Activated T-helper 1 cell treated with anti-CD3 and anti-CD28 coated beads, Interleukin-12 subunit alpha, Interleukin-12 subunit beta, Interleukin-2, Interleukin-4 antibody, amounts not matched to agents 30 ng/mL and 10 ng/mL and 1 ng/mL, durations not matched to agents 14 hours and 24 hours and 36 hours (primary cell): ENCODE measurements at places on chromosomes 1 and 21. TPM values are rescaled to one million over a fixed set of nuclear protein-coding genes. Genes with fewer than 3 reads are reported as not detected.

GRCh38 chr21:42051788-42052187, 19.3 kb upstream of the UMODL1 start:
- no peak for DNase-seq

- DNase-seq = no peak
These were observed 187.7 kb upstream of the EDN2 start for GRCh38 chr1:41672173-41672572.

GRCh38 chr1:54442185-54442584, 36.0 kb upstream of the SSBP3 start:
- DNase-seq = no peak

- no peak for DNase-seq
These were observed 754 bp upstream of the PDPN start for GRCh38 chr1:13582713-13583443.

DNA sequence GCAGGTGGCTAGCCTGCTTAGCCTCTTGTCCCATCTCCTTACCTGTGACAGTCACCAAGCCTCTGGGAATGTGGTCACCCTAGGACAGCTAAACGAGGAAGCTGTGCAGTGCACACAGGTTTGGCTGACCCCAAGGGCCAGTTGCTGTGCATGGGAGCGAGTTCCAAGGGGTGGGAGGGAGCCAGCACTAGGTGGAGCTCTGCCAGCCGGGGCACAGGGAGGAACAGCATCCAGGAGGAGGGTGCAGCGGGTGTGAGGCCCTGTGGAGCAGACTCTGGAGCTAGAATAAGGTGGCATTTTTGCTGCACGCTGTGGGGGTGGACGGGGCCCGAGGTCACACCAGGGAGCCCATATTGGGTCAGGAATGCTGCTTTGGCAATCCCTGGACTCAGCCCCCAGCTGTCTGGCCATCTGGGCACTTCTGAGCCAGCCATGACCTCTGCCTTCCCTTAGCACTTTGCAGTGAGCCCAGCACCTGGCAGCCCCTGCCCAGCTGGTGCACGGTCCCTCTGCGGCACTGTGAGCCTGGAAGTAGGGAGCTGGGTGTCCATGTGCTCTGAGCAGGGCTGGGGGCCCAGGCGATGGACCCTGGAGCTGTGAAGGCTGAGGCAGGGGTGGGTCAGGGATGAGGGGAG, 8.7 kb downstream of the PDXK start:
- DNase-seq = no peak

Gene RAB3B
- 0.05 TPM in 2 replicates for total RNA-seq

GRCh38 chr1:22118291-22118992, 24.5 kb downstream of the WNT4 start:
- DNase-seq = no peak

- no peak for DNase-seq
These were observed 574.2 kb upstream of the ADGRL2 start for GRCh38 chr1:81226603-81226928.

DNA sequence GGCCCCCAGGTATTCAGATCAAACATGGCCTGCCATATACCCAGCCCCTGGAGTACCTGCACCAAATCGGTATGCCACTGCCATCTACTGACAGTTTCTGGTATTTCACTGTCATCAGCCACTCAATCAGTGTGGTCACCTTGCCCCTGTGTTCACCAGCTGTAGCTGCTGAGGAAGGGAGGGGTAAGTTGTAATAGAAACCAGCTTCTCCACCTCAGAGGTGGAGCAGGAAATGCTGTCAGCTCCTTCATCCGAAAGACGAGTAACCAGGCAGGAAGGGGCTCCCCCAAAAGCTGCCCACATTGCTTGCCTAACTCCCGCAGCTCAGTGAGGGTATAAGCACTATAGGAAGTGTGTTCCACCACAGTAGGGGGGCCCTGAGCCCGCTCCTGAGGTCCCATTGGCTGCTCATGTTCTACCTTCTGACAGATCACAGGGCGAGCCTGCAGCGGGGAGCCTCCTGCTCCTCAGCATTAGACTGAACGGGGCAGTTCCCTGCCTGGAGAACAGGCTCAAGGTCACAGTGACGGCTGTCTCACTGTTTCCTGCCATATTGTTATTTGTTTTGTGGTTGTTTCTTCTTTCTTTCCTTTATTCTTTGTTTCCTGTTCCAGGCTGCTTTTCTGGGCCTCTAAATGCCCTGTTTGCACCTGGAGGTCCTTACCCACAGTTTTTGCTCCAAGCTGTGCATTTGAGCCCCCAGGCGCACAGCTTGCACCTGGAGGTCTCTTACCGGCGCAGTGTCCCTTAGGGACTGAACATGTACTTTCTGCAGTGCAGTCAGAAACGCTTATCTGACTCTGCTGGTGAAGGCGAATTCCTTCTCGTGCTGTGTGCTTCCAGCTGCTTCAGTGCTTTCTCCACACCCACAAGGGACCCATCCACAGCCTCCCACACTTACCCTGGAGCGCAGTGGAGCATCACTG, 1638.3 kb downstream of the MRPL39 start:
- peak; percentile 81 for DNase-seq

DNA sequence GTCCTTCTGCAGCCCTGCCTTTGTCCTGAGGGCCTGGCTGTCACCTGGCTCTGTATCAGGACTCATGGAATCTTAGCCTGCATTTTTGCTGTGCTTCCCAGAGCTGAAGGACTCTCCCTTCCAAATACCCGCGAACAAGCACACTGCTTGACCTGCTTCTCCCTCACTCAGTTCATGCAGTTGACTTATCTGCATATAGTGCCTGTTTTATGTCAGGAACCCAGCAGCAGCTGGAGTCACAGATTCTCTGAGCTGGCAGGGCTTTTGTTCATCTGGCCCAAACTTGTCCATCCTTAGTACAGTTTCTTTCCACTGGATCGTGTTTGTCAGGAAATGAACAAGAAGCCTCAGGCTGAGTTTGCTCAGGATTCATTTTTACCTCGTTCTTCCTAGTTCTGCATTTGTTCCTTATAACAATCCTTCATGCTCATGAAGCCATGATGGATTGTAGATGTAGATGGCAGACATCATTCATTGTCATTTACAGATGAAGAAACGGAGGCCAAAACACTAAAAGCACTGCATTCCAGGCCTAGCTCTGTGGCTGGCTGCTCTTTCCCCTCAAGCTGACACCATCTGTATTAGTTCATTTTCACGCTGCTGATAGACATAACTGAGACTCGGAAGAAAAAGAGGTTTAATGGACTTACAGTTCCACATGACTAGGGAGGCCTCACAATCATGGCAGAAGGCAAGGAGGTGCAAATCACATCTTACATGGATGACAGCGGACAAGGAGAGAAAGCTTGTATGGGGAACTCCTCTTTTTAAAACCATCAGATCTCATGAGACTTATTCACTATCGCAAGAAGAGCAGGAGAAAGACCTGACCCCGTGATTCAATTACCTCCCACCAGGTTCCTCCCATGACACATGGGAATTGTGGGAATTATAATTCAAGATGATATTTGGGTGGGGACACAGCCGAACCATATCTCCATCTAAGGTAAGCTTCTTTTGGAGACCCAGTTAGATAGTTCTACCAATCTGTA, 150.9 kb downstream of the HIVEP3 start:
- no peak for DNase-seq

- DNase-seq = no peak
These were observed 149.9 kb downstream of the SYF2 start for GRCh38 chr1:25082216-25082899.

GRCh38 chr1:164617377-164618201, 58.6 kb downstream of the PBX1 start:
- DNase-seq = no peak

Gene OR2L5
- total RNA-seq = not detected in 2 replicates

DNA sequence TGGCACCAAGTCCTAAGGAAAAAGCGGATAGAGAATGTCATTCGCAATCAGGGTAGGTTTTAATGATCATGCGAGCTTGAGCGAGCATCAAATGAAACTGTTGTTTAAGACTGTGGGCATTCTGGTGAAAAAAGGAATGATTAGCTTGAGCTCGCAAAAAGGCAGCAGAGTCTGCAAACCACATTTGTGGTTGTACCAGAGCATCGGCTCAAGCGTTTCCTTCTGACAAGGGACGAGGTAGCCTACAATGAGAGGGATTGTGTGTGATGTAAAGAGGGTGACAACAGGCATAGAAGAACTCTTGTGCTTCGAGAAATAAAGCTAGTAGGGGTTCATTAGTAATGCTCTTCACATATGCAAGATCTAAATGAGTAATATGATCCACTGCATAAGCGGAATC, 11.1 kb upstream of the CD48 start:
- DNase-seq = no peak

GRCh38 chr1:40315795-40316594, 1.1 kb downstream of the COL9A2 start:
- no peak for DNase-seq

DNA sequence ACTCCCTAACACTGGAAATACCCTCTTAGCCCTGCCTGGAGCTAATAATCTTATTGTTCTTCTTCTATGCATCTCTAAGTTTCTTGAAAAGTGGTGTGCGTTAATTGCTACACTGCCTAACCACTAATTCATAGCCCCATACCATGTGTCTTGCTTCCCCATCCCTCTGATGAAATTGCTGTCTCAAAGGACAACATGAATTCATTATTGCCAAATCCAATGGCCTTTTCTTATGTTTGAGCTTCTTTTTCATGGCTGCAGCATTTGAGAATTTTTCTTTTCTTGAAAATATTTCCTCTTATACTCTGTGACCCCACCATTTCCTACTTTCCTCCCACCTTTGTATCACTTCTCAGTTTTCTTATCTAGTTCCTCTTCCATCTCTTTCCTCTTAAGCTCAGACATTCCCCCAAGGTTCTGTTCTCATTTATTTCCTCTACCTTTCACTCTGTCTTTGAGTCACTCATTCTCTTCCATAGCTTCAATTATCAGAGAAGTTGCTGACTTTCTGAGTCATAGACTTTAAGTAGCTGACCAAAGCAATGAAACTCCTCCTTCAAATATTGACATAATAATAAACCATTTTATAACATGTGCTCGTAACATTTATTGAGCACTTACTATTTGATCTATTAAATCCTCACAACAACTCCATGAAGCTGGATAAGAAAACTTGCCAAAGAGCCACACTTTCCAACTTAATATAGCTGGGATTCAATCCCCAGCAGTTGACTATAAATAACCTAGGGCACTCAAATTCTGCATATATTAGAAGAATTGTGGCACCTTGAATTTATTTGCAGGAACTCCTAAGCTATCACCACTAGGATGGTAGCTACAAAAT, 35.5 kb upstream of the ATP6V1G3 start:
- DNase-seq = no peak

GRCh38 chr1:155223047-155223446, 14.6 kb downstream of the MTX1 start:
- no peak for DNase-seq

- no peak for DNase-seq
These were observed 69.6 kb downstream of the CD34 start for GRCh38 chr1:207841293-207841692.

DNA sequence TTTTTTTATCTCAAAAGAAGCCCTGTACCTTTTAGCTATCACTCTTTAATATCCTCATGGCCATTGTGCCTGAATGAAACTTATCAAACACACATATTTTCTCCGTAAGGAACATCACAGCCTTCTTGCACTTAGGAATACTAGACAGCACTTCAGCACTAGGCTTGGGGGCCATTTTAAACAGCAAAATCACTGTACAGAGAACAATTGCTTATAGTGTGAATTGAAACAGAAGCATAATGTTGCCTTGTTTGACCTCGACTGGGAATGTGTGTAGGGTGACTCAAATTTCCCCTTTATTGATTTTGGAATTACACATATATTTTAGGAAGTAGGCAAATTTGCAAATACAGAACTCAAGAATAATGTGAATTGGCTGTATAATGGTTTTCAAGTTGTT, 36.4 kb downstream of the KYAT3 start:
- no peak for DNase-seq

DNA sequence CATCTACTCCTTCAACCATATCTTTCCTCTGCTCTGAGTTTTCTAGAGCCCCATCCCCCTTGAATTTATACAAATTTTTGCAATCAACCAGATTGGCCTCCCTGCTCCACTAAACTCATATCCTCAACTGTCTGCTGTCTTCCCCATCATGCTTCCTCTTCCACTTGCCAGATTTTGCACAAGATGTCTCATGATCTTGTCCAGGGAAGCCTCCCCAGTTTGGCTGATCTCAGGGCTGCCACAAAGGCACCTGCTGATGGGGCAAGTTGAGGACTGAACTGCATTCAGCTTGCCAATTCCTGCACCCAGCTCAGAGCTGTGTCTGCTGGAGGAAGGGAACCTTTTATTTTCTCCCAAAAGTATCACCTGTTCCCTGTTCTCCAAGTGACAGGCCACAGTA, 3.9 kb upstream of the KCNJ9 start:
- no peak for DNase-seq

Gene UBE2G2
- 137 and 151 TPM in 2 replicates for total RNA-seq

DNA sequence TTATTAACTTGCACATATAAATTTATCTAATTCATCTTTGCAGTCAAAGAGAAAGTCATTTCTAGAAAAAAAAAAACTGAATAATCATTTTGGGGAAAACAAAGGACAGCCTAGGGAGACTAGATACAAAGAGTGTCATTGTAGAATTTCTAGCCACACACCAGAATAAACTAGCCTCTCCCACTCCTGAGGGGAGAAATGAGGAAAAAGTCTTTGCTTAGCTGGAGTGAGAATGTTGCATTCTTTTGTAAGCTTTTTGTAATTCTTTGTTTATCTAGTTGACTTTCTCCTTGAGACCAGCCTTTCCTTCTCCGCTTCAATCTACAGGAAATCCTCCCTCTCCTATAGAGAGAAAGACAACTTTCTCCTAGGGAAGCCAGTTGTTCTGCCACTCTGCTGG, 15.9 kb upstream of the CGN start:
- no peak for DNase-seq

GRCh38 chr1:114339379-114339778, 171.6 kb downstream of the TRIM33 start:
- DNase-seq = no peak

DNA sequence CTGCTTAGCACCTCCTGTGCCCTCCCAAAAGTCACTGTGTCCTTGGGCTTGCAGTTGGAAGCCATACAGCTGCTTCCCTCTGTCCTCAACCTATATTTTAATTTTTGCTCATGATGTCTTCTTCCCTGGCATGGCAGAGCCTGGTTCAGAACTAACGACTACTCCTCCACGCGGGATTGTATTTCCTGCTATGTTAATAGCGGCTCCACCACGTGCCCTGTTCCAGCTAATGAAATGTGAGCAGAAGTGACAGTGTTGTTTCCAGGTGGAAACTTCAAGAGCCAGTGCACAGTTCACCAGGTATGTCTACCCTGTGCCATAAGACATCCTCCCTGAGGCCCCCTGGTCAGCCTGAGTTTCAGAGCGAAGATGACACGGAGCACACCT, 52.1 kb downstream of the DHRS3 start:
- DNase-seq = no peak

GRCh38 chr1:168980656-168981055, 125.8 kb upstream of the ATP1B1 start:
- DNase-seq = no peak

Gene TSTD1
- total RNA-seq = 40.5 and 43.3 TPM in 2 replicates

Gene KCNA3
- 38.1 and 42.2 TPM in 2 replicates for total RNA-seq

Gene CELA2B
- total RNA-seq = not detected in 2 replicates

- DNase-seq = no peak
These were observed 110.2 kb downstream of the FCRL5 start for GRCh38 chr1:157442065-157442464.

Gene LMOD1
- total RNA-seq = not detected in 2 replicates

GRCh38 chr1:169546087-169546995, 39.9 kb downstream of the F5 start:
- DNase-seq = peak; percentile 40

GRCh38 chr1:205318231-205318991, 3.1 kb downstream of the NUAK2 start:
- DNase-seq = no peak

Gene ASPM
- total RNA-seq = 26.8 and 27.5 TPM in 2 replicates
